NCI-H1092 treated with DMSO at 0.1 percent for 48 hours (cell line): ENCODE measurements at places on chromosomes 2 and 18.

DNA sequence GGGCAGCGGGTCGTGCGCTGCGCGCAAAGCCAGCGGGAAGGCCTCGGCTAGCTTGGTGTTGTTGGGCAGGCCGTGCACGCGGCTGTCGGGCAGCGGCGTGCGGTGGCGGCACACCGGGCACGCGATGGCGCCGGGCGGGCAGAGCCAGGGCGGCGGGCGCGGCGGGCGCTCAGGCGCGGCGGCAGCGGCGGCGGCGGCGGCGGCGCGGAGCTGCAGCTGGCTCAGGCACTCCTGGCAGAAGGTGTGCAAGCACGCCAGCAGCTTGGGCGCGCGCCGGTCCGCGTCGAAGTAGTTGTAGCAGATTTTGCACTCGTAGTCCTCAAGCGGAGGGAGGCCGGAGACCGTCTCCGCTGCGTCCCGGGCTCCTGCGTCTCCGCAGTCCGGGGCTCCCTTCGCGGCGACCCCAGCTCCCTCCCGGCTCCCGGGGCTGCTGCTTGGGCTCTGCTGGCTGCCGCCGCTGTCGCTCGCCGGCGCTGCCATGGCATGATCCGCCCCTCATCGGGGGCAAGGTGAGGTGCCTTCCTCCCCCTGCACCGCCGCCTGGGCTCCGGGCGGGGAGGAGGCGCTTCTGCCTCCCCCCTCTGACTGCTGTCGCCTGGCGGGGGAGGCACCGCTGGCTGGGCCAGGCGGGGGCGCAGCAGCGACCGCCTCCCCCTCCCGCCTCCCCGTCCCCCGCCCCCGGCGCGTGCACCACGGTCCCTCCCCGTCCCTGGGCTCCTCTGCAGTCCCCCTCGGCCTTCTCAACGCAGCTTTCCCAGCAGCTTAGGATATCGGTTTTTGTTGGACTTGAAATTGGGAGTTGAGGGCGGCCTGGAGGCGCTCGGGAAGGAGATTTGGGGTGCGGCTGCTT is 21.0 kb upstream of the PAX3 start:
- peak; percentile 86 for DNase-seq

DNA sequence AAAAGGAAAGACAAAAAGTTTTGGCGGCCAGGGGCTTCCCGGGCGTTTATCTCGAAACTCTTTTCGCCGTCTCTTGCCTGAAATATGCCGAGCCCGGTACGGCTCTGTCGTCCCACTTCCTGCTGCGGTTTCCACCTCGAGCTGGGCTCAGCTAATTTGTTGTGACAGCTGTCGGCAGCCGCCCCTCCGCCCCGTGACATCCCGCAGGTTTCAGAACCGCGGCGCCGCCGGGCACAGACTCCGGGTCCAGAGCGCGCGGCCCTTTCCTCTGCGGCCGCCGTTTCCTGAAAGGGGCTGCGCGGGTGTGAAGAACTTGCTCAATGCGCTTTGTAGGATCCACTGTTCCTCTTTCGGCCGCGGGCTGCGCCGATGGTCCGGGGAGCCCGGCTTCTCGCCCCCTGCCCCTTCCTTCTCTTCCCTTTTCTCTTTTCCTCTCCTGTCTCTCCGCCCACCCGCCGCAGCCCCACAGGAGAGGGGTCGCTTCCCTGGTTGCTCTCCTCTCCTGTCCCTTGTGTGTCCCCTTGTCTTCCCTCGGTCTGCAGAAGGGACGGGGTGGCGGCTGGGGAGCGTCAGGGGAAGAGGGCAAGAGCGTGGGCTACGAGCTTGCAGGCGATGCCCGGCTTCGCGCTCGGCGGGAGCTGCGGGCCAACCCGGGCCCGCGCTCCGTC is 648 bp downstream of the ARID5A start:
- no peak for DNase-seq

GRCh38 chr2:1685957-1686783 is 58.1 kb downstream of the PXDN start:
- no peak for DNase-seq

- DNase-seq, result no peak
These were observed 38.4 kb downstream of the TBC1D8 start for GRCh38 chr2:101112772-101113157.

DNA sequence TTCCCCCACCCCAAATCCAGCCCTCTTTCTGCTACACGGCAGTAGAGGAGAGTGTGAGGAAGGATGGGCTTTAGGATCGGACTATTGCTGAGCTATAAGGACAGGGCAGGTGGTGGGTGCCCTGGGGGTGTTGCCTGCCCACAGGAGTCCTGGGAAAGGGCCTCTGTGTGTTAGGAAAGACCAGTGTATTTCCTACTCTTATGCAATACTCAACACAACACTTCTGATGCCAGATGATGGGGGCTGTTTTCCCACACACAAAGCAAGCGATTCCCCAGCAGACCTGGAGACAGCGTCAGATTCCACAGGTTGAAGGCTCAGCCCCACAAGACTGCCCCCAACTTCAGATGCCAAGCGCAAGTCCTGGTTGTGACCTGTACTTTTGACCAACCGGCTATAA is 91.0 kb upstream of the LCLAT1 start:
- DNase-seq, result no peak

DNA sequence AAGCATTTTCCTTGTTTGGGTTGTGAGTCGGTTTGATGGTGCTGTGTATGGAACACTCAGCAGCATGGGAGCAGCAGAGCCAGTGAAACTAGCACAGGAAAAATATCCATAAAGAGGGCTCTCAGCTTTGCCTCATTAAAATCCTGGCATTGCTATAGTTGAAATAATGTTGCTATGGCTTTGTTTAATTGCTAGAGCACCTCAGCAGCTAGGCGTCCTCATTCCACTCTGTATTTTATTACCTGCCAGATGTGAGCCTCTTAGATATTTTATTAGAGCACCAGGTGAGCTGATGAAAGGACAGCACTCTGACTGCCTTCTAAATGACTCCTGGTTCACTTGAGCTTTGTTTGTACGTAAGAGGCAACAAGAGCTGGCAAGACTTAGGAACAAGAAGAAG is 232.4 kb downstream of the MTX2 start:
- DNase-seq, result peak; percentile 42

GRCh38 chr2:14975381-14975780 is 342.9 kb downstream of the LRATD1 start:
- no peak for DNase-seq

GRCh38 chr2:104432401-104432800 is 421.5 kb upstream of the POU3F3 start:
- DNase-seq, result no peak

GRCh38 chr2:42929546-42930024 is 137.2 kb upstream of the HAAO start:
- no peak for DNase-seq

- no peak for DNase-seq
These were observed 54.4 kb downstream of the USP14 start for GRCh38 chr18:212780-213179.

DNA sequence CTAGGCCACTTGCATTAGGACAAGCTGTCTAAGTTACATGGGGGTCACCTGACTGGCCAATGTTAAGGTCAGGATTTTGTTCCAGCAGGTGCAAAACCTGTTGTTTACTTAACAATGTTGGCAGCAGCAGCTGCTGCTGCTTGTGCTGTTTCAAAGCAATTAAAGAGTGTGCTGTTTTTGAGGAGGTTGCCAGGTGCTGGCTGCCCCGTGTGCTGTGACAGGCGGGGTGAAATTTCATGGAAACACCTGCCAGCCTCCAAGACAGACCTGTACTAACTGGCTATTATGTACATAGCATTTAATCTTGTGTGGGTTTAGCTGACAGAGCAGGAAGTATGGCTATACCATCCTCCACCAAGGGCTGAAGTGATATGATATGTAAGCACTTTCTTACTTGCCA is 224.9 kb downstream of the ASXL3 start:
- DNase-seq, result peak; percentile 100

- no peak for DNase-seq
These were observed 69.4 kb upstream of the TTC27 start for GRCh38 chr2:32558492-32558891.

DNA sequence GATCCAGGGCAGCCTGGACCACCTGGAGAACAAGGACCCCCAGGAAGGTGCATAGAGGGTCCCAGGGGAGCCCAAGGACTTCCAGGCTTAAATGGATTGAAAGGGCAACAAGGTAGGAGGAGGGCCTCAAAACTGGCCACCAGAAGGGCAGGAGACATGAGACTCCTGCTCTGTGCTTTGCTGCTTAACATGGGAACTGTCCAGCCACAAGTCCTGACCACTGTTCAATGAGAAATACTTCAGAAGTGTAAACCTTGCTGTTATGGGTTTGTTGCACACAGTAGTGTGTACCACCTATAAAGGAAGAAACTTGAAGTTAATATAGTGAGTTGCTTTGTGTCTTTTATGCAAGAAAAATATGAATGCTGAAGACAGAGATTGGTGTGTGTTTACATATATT is 44.2 kb upstream of the MFF start:
- DNase-seq, result no peak

- DNase-seq, result peak; percentile 14
These were observed 26.7 kb upstream of the TGFA start for GRCh38 chr2:70580352-70580751.

DNA sequence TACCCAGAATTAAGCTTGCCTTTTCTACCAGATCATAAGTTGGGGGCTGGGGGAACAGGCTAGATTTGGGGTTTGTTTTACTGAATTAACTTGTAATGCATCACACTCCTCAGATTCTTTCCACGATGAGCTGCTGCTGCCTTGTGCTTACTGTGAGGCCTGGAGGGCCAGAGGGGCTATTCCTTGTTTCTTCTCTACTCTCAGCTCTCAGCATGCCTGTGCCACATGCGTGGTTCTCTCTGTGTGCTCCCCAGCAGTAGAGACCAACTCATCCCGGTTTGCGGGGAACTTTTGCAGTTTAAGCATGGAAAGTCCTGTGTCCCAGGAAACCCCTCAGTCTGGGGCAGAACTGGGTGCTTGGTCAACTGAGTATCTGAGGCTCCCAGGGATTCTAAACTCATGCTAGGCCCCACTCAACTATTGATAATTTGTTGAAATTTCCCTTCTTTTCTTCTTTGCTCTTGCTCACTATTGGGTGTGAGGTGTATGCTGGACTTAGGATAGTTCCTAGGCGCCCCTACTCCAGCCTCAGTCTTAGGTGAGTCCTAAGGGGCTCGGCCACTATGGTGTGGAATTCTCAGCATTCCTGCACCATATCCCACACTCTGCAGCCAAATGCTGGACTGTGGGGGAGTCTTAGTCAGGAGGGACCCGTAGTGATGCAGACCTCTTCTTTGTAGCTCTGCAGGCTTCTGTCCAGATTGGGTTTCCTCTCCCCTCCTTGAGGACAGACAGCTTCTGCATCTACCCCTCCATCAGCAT is 63.1 kb downstream of the SRD5A2 start:
- no peak for DNase-seq

DNA sequence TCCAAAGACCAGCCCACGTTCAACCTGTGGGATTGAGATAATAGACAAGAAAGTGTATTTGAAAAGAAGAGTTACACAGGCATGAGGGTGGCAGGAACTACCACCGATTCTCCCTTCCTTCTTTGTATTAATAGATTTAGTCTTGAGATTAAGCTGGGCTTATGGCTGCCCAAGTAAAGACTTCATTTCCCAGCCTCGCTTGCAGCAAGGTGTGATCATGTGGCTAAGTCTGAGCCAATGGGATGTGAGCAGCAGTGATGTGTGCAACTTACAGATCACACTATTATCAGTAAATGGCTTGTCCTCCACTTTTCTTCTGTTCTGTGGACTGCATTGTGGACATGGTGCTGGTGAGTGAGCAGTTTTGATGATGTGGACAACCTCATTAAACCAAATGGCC is 101.7 kb downstream of the POLR1A start:
- DNase-seq, result no peak

- DNase-seq, result peak; percentile 38
These were observed 54.9 kb upstream of the CAPN13 start for GRCh38 chr2:30862054-30862651.

GRCh38 chr18:55587418-55588110 is 428 bp downstream of the TCF4 start:
- DNase-seq, result peak; percentile 47

GRCh38 chr18:41462946-41463345 is 492.1 kb upstream of the PIK3C3 start:
- no peak for DNase-seq

GRCh38 chr2:158178646-158179045 is 77.0 kb downstream of the UPP2 start:
- no peak for DNase-seq

DNA sequence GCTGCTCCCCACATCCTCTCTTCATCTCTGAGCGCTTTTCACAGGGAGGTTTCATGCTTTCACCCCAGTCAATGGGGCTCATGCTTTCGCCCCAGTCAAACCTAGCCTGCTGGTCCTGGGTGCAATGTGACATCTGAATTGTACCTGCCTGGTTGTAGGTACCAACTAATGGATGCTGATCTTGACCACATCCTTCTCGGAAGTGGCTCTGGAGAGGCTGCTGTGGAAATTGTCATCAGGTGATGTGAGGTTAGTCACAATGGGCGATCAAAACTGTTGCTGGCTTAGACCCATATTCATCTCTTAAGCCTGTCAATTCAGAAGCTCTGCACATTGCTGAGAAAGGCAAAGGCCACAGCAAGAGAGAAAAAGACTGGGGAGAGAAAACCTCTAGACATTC is 32.7 kb upstream of the ALKAL2 start:
- no peak for DNase-seq

DNA sequence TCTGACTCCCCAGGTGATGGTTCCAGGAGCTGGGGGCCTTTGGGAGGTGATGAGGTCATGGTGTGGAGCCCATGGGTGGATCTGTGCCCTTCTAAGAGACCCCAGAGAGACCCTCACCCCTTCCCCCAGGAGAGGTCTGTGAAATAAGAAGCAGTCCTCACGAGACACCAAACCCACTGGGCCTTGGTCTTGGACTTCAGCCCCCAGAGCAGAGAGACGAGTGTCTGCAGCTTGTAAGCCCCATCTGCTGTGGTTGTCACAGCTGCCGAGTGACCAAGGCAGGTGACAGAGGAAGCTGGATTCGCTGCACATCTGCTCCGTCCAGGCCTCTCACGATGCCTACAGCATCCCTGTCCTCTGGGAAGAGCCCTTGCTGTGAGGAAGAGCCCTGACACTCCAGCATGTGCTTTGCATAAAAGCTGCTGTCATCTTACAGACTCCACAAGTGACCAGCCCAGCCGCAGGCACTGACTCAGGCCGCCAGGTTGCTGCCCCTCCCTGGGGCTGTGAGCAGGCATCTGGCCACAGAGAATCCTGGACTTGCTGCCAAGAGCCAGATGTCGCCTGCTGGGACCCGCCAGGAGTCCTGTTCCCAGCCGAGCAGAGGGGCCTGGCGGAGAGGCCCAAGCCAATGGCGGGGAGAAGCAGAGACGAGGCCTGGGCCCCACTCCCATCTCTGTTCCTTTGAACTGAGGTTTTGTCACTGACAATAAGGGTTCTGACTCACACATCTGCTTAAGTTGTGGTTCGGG is 150.8 kb downstream of the PXDN start:
- peak; percentile 40 for DNase-seq

DNA sequence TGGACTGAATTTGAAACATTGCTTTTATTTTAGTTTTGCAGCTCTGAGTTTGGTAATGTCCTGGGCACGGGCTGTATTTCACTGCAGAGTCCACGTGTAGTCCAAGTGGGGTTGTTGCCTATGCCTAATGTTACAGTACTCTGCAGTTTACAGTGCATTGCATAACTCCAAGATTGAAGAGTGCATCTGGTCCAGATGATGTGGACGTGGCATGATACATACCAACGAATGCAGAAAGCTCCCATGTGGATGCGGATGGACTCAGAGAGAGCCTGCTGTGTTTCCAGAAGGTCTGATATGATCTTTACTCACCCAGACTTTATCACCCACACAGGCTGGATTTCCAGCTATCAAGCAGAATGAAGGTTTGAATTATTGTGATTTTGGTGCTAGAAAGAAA is 44.4 kb upstream of the CCDC68 start:
- DNase-seq, result no peak
